ENCODE measurements at places on chromosomes 5 and 9. TPM values are rescaled to one million over a fixed set of nuclear protein-coding genes. Genes with fewer than 3 reads are reported as not detected.

Gene SLC12A7
- total RNA-seq = 13.7 TPM

Gene FOXI1
- total RNA-seq = 0.10 TPM

Gene KIF27
- 13.1 TPM for total RNA-seq

DNA sequence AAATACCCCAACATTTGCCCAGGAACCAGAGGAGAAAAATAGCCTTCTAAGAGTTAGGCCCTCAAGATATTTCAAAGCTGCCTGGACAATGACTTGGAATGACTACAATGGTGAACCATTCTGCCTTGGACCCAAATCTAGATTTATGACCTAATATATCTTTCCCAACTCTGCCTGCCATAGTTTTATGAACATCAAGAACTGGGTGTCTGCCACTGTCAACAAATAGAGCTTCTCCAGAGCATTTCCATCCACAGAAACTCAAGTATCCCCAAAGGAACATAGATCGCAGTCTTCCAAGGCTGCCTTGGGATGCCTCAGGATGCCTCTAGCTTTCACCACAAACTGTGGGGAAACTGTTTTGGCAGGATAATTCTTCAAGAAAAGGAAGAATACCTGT, 48.2 kb upstream of the NFIB start:
- DNase-seq = no peak

DNA sequence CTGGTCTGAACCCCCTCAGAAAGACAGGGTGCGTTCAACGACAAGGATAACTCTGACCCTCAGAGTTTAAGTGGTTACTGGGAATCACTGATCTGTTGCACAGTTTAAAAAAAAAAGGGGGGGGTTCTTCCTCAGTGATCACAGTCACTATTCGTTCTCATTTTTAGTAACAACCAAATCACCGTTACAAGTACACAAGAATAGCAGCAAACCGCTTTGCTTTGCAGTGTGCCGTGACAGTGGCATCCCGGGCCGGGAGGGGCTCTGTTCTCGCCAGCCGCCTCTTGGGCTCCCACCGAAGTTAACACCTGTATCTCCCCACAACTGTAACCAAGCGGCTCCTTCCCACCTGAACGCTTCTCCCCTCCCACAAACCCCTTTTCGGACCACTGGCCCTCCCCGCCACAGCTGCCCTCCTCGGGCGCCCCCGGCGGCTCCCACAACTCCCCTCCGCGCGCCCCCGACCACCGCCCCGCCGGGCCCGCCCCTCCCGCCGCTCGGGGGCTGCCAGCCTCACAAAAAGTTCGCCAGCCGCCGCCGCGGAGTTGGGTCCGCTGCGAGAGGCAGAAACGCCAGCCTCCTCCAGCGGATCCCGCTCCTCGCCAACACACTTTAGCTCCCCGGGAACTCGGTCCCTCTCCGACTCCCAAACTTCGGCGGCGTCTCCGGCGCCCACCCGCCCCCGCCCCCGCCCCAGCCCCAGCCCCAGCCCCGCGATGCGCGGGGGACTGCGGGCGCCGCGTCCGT, 1.2 kb downstream of the SSBP2 start:
- no peak for DNase-seq

DNA sequence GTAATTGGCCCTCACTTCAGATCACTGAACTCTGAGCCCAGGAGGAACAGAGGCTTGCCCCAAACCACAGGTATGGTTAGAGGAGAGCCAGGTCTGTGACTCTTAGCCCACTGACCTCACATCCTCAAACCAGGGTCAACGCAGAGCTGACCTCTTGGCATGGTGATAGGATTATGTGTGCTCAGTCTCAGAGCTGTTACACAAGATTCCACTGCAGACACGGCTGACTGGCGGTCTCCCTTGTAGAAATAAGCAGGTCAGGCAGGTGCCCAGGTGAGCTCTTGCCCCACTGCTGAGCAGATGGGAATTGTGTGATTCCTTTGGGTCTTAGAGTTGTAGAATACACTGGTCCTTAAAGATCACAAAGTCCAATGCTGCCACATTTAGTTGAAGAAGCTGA, 66.0 kb upstream of the PITX1 start:
- DNase-seq = no peak

- DNase-seq = no peak
These were observed 324.4 kb upstream of the ARRDC3 start for GRCh38 chr5:91707521-91707841.

GRCh38 chr9:84318981-84319380, 21.6 kb downstream of the SLC28A3 start:
- DNase-seq = no peak

DNA sequence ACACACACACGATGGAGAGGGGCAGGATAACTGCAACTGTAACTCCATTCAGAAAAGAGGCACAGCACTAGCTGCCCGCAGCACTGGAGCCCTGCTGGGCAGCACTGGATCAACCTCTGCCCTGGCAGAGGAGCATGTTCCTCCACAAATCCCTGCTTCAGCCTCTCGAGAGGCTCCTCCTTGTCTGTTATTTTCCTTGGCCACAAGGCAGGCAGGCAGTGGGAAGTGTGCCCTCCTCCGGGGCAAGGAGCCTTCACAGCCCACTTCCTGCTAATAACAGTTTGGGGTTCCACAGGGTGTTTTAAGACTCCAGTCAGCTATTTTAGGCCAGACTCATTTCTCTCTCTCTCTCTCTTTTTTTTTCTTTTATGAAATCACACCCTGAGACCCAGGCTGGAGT, 11.8 kb downstream of the FXN start:
- no peak for DNase-seq

DNA sequence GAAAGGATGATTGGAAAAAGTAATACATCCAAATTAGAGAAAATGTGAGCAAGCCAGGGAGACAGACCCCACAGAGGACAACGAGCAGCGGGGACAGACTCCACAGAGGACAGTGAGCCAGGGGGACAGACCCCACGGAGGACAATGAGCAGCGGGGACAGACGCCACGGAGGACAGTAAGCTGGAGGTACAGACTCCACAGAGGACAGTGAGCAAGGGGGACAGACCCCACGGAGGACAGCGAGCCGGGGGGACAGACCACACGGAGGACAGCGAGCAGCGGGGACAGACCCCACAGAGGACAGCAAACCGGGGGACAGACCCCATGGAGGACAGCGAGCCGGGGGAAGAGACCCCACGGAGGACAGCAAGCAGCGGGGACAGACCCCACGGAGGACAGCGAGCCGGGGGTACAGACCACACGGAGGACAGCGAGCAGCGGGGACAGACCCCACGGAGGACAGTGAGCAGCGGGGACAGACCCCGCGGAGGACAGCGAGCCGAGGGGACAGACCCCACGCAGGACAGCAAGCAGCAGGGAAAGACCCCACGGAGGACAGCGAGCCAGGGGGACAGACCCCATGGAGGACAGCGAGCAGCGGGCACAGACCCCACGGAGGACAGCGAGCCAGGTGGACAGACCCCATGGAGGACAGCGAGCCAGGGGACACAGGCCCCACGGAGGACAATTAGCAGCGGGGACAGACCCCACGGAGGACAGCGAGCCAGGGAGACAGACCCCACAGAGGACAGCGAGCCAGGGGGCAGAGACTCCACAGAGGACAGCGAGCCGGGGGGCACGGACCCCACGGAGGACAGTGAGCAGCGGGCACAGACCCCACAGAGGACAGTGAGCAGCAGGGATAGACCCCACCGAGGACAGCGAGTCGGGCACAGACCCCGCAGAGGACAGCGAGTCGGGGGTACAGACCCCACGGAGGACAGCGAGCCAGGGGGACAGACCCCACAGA, 1.9 kb upstream of the ZDHHC11 start:
- DNase-seq = no peak

- DNase-seq = no peak
These were observed 149.4 kb upstream of the PITX1 start for GRCh38 chr5:135183464-135183863.

DNA sequence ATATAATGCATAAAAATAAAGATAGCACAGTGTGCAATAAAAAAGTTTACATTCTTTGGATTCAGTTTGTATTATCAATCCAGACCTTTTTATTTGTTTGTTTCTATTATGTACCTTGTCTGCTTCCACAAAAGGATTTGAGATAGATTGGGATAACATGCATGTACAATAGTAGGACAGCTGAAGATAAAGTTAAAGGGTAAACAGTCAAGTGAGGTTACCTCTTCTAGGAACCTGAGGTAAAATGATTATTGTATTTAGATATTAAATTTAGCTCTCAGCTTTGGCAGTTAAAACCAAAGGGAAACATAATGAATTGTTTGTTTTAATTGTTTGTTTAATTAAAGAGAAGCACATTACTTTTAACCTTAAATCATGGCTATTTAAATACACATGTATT, 81.7 kb downstream of the ZCCHC7 start:
- DNase-seq = no peak

DNA sequence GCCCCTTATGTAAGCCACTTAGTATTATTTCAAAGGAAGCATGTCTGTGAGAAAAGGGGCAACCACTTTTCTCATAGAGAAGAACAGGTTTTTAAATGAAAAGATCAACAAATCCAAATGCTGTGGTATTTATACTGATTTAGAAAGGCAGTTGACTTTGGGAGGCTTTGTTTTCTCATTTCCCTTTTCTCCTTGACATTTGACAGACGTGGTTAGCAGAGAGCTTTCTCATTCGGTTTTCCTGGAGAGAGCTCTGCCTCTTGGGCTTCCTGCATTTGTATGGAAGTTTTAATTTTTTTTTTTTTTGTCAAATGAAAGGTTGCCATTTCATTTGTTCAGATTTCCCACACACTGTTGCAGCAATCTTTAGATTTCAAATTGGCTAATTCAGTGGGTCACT, 62.5 kb downstream of the EXOSC2 start:
- DNase-seq = no peak

GRCh38 chr5:112929336-112930081, 7.5 kb upstream of the REEP5 start:
- DNase-seq = no peak

DNA sequence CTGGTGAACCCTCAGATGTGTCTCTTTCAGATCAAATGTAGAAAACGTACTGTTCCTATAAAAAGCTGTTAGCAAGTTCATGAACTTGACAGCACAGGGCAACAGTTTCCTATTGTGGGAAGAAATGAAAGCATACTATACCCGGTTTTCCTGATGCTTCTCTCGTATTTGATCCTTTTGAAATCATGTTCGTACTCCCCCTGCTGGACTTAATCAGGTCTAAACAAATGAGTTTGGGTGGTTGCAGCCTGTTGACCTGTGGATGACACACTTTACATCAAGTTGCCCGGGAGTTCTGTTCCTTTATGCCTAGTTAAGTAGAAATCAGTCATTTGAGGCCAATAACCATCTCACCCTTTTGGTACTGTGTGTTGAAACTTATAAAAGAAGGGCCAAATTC, 1992.3 kb downstream of the MAT2B start:
- DNase-seq = no peak

DNA sequence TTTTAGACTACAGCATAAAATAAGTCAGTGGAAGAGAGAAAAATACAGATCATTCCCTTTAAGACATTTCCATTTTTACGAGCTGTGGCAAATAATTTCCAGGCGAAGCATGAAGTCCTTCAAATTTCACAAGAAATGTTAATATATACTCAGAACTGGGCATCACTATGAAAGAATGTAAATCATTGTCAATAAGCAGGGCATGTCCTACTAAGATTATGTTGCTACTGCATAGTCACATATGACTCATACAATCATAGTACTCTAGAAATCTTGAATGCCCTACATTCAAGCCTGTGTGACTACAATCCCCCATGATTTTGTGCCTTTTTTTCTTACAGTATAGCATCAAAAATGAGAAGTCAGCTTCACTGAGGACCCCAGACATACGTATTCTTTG, 485.2 kb upstream of the FTMT start:
- DNase-seq = no peak

- DNase-seq = no peak
These were observed 112.2 kb downstream of the C9orf152 start for GRCh38 chr9:110095776-110096175.

DNA sequence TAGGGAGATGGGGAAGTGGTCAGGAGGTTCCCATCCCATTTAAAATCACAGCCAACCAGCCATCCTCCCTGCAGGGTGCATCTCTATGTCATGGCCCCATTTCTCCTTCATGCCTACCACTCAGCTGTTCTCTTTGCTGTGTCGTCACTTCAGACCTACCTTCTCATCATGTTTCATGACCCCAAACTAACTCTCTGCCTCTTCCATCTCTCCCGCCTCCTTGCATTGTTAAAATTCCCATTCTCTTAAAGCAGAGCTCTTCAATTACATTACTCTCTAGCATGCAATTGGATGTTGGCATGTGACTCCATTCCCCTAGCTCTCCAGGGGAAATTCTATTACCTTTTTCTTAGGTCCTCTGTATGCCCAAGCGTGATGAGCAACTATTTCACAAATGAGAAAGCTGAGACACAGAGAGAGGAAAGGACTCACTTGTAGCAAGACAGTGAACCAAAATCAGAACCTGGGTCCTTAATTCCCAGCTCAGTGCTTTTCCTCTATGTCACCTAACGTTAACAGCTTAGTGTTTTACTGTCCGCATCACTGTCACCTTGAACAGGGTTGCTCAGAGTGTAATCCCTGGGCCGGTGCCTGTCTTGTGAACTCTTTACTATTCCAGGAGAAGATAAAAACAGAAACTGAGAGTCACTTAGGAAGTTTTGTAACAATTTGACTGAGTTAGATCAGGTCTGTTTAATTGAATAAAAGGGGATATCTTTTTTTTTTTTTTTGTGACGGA, 28.1 kb downstream of the PDE6A start:
- DNase-seq = no peak

DNA sequence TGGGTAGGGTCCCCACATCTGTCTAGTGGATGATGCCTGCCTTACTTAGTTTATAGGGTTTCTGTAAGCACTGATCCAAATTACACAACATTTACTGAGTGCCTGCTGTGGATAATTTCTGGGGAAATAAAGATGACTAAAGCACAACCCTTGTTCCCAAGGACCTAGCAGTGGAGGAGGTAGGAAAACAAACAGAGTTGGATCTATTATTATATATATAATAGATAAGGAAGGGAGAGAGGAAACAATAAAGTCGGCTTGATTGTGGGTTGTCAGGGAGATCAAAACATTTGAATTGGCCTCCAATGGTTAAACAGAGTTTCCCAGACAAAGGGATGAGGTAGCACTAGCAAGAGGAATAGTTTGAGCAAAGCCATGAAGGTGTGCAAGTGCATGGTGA, 14.0 kb downstream of the IL33 start:
- DNase-seq = no peak

DNA sequence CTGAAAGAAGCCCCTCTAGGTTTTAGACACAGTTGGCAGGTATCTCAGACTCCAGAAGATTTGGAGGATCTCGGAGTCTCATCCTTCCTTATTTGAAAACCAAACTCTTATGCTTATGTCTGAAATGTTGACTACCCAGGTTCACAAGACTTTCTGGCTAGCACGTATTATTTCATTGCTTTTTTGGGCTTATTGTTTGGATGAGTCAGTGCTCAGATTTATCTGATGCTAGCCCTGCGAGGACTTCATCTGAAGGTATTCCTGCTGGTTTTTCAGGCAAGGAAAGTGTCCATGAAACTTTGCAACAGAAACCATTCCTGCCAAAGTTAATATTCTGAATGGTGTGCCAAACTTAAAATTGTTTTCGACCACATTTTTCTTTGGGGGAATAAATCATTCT, 8.5 kb downstream of the OSTF1 start:
- no peak for DNase-seq

- DNase-seq = peak; percentile 44
These were observed 319.1 kb downstream of the GLIS3 start for GRCh38 chr9:3980771-3981170.

All from skin of body (tissue), 3 donors.